Central memory CD4-positive, alpha-beta T cell (primary cell): ENCODE measurements at places on chromosomes 7 and 10.

DNA sequence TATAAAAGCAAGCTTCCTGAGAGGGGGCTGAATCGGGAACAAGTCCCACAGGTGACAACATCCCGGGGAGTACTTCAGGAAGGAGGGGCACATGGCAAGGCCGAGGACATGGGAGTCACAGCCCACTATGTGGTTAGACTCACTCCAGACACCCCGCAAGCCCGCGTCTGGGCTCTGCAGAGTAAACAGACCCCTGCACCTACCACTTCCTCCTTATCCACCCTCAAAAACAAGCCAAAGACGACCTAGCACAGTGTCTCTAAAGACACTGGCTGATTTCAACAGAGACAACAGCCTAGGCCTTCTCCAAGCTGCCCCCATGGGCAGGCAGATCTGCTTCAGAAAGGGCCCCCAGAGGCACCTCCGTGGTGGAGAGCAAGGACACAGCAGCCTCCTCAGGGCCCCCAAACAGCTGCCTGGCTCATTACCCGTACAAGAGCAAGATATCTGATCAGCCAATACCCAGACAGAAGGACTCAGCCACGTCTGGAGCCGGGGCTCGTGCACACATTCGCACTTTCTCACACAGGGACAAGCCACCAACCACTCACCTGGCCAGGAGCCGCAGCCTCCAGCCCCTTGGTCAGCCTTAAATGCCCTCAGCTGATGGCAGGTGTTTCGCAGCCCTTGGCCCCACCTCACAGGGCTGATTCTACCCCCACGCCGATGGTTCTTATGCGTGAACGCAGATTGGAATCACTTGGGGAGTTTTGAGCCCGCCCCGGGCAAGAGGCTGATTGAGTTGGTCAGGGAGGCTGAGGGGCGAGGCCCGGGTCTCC lies 10.7 kb upstream of the KPNA7 start:
- DNase-seq, result no peak

DNA sequence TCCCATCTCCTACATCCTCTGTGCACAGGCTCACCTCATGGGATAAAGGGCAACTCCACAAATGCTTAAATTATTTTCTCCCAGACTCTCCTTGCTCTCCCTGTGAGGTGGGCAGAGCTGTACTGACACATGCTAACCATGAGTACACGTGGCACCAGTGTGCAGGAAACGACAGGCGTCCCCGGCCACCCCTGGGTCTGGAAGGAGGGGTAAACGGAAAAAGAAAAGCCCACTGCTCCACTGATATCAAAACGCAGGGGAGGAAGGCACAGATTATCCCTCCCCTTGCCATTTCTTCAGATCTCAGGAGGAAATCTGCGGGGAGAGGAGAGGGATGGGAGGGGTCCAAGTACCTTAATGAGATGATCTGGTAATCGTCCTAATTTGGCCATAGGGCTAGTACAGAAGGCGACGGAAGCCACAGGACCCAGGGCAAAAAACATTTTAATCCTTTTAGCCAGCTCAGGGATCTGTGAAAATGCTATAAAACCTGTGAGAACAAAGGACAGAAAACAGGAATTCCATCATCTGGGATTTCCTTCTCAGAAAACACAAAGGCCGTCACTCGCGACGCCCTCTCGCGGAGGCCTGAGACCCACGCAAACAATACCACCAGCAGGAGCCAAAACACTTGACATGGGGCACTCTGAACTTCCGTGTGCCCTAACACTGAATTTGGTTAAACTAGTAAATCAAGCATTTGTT lies 17.8 kb upstream of the CH25H start:
- no peak for DNase-seq

DNA sequence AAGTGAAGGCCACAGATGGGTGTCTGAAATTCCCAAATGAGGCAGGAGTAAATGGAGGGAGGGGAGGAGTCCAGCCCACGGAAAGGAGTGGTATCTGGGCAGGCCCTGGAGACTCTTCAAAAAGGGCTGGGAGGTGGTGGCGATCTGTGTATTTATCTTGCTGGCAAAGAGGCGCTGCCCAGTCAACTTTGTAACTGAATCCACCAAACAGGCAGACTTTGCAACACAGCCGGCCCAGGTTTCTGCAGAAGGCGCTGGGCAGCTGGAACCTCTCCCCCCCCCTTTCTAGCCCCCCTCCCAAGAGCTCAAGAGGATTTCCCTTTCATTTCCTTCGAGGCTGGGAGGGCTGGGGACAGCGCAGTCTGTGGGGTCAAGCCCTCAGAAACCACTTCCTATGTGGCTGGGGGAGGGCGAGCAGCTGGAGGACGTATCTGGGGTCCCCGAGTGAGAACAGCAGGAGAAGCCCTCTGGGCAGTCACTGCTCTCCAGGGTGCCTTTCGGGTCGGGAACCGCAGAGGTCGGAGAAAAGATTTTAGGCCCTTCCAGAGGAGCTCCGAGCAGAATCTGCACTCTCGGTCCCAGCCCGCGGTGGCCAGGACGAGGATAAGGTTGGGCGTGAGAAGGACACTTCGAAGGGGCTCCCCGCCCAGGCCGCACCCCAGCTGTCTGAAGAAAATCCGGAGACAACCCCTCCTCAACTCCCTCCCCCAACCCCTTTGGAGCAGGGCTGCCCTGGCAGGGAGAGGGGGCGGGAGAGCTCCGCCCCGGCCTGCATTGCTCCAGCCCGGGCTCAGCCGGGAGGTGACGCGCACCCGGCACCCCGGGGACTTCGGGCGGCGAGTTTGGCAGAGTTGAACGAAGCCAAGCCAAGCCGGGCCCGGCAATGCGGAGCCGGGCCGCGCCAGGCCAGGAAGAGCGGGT lies 965 bp downstream of the ZCCHC24 start:
- DNase-seq, result peak; percentile 42

DNA sequence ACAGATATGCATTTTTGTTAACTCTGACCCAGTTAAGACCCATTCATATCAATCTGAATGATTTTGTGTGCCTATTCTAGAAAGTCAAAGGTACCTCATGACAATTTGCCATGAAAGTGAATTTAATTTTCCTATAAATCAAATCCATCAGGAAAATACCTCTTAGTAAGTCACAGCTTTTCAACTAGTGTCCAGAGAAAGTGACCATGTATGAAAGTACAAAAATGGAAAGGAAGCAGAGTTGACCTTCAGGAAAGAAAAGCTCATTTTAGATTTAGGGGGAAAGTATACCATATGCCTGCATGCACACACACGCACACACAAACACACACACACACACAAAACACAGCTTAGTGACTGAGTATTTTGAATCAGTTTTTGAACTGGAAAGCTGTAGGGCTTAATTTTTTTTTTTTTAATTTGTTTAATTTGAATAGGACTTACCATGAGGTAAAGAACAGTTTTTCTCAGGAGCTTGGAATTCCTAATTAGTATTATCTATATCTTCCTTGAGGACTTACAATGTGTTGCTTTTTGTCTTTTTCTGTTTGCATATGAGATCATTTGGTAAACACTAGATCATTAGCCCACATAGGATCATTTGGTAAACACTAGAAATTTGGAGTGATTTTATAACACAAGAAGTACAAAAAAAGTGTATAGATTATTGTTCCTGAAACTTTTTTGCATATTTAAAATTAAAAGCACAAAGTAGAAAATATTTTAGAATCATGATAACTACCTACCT lies 61.6 kb downstream of the ZNF277 start:
- no peak for DNase-seq

- DNase-seq, result no peak
Measured at GRCh38 chr10:7297094-7297493, 113.7 kb downstream of the SFMBT2 start.

GRCh38 chr10:76581506-76582256 lies 1055.9 kb downstream of the KCNMA1 start:
- DNase-seq, result no peak
